Head of caudate nucleus (tissue), 42 donors: ENCODE measurements at places on chromosomes 5 and 9.

DNA sequence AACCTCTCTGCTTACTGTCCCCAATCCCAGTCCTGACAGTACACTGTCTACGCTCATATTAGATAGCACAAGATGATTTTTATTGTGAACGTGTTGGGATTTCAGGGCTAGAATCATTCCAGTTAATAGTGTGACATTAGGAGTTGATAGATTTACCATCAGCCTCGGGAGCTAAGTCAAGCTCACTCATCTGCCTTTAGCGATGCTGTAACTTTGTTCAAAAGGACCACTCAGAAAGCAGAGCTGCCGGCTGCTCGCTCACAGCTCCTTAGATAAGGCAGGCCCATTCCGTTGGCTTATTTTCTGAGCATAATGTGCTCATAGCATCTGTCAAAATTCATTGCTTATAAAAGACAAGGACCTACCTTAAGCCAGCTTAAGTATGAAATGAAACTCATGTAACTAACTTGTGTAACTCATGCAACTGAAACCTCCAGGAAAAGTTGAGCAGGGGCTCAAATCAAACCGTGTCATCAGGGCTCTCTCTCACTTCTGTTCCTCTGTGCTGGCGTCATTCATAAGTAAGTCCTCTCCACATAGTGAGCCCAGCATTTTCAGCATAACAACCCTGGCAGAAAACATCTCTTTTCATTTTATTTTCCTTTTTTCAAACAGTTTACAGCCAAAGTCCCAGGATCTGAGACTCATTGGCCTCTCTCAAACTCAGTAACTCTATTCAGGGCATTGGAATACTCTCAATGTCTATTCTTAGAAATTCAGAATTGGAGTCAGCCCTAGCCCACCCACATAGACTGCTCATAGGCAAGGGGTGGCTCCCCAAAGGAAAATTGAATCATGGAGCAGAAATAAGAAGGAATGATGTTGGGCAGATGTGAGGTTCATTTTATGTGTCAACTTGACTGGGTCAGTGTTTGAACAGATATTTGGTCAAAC, 208.8 kb downstream of the MAN2A1 start:
- no peak for DNase-seq

DNA sequence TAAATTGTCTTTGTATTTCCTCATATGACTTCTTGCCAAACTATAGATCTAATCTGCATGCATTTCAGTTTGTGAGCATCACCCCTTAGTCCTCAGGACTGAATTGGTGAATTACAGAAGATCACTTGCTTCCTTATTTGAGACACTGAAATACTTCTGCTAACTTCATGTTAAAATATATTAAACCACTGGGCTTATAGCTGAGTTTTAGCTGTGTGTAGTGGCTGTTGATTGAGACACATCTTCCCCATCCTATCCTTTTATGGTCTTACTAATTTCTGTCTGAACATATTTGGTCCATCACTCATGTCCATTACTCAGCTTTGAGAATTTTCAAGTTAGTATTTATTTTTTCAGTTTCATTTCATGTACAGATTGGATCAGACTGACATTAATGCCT, 295.9 kb downstream of the PSAT1 start:
- DNase-seq = no peak

- DNase-seq = peak; percentile 39
Measured at GRCh38 chr5:146340260-146341081, 1.8 kb downstream of the POU4F3 start.

DNA sequence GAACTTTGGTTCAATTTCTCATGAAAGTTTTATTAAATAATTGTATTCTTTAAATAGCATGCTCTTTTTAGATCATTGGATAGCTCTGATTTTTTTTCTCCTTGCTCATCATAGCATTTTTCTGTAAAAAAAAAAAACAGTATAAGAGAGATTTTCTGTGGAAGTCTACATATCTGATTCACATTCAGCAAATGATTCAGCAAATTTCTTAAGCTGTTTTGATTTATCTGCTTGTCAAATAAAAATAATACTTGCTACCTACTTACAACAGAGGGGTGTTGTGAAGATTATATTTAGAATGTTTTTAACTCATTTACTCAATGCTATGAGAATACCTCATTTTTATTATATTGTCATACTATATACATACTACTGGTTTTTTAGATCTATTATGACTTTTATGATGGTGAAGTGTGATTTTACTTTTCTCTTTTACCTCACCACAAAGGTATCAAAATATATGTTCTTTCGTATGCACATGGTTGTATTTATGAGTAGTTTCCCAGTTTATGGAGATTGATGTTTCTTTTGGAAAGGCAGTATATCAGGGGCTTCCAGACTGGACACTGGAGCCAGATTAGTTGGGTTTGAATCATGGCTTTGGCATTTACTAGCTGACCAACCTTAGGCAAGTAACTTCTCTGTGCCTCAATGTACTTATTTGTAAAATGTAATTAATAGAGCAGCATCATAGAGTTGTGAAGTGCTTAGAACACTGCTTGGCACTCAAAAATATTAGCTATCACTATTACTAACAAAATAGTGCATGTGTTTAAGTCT, 25.5 kb downstream of the TNPO1 start:
- no peak for DNase-seq

DNA sequence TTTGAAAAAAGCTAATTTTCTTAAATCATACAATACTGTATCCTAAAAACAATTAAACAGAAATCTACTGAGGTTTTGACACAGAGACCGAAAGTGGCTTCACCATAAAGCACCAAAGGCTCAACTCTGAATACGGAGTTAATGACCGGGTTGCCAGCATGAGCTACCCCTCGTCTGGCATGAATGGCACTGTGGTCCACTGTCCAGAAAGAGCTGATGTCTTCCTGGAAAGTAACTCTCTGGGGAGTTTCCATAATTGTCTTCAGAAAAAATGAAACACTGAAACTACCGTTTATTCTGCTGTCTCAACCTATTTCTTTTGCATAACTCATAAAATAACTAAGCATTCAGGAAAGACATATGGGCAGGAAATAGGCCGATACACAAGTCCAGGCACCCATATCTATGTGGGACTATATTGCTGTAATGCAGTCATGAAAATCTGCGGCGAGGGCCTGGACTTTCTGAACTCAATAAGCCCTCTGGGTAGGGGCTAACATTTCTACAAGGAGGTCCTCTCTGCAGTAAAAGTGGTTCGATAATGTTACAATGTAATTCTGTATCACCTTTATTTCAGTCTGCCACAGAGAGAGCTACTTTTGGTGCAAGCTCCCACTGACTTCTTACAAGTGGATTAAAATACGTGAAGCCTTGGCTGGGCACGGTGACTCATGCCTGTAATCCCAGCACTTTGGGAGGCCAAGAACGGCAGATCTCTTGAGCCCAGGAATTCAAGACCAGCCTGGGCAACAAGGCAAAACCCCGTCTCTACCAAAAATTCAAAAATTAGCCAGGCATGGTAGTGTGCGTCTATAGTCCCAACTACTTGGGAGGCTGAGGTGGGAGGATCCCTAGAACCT, 52.4 kb downstream of the ANKH start:
- no peak for DNase-seq

- DNase-seq = no peak
Measured at GRCh38 chr5:107331312-107331711, 339.4 kb downstream of the EFNA5 start.

GRCh38 chr9:79390077-79390698, 181.6 kb upstream of the TLE4 start:
- DNase-seq = no peak

- no peak for DNase-seq
Measured at GRCh38 chr5:107533910-107534876, 136.5 kb downstream of the EFNA5 start.

GRCh38 chr5:58893551-58893950, 310.7 kb downstream of the RAB3C start:
- DNase-seq = no peak

DNA sequence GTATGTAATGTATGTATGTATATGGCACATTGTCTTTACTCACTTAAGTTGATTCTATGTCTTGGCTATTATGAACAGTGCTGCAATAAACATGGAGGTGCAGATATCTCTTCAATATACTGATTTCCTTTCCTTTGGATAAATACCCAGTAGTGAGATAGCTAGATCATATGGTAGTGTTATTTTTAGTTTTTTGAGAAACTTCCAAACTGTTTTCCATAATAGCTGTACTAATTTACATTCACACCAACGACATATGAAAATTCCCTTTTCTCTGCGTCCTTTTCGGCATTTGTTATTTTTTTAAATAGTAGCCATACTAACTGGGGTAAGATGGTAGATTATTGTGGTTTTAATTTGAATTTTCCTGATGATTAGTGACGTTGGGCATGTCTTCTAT, 445.6 kb downstream of the NFIB start:
- no peak for DNase-seq

DNA sequence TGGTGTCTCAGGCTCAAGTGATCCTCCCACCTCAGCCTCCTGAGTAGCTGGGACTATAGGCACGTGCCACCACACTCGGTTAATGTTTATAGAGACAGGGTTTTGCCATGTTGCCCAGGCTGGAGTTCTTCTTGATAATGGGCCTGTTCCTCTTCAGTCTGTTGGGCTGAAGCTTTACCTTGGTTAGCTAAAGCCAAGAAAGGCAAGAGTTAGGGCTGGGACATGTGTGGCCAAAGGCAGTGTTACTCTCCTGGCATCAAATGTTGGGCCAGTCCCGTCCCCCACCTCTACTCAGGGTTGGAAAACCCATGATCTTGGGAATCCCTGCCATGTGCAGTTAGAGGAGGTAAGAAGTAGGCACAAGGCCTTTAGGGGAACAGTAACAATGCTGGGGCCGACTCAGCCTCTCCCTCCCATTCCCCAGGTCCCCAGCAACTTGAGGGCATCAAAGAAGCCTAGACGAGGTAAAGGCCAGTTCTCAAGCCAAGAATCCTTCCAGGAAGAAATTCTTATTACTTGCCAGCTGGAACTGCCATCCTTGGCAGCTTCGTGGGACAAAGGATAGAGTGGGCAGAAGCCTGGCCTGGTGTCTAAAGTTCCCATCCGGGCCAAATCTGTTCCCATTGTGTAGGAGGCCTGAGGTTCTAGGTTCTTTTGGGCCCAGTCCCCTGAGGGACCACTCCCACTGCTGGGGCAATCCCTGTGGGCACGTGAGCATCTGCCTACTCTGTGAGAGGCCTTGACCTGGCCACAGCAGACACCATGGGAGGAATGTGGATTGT, 4.5 kb downstream of the EGR1 start:
- no peak for DNase-seq

DNA sequence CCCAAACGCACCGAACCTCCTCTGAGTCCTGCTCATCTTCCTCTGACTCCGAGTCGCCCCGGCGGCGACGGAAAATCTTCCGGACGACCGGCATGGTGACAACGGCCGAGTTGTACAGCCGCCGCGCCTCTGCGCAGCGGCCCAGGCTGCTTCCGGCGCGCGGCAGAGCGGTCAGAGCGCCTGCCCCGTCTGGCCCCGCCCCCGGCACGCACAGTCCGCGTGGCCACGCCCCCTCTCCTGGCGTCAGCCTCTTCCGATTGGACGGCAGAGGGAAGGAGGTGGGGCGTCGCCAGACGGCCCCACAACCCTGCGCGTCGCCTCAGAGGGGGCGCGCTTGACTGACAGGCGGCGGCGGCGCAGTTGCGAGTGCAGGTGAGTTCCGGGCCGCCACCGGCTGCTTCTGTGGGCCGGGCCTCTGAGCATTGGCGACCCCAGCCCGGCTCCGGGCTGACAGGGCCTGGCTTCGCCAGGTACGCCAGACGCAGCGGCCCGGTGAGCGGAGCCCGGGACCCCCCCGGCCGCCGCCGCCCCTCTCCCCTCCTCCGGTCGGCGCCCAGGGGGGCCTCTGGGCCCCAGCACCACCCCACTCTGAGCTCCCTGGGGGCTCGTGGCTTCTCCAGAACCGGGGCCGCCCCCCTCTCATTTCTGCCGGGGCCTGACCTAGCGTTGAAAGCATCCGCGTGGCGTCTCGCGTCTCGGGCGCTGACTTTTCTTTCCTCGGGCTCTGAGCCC, at the start of the genes C9orf78 and USP20:
TSS of gene C9orf78 (minus strand) at position 148 of the 732 bp plus-strand sequence. CDS start at position 94, 54 bp downstream.
TSS of gene USP20 (plus strand) at position 331 of the 732 bp plus-strand sequence. CDS start 17,098 bp downstream, outside the sequence.
- DNase-seq = peak; percentile 97

DNA sequence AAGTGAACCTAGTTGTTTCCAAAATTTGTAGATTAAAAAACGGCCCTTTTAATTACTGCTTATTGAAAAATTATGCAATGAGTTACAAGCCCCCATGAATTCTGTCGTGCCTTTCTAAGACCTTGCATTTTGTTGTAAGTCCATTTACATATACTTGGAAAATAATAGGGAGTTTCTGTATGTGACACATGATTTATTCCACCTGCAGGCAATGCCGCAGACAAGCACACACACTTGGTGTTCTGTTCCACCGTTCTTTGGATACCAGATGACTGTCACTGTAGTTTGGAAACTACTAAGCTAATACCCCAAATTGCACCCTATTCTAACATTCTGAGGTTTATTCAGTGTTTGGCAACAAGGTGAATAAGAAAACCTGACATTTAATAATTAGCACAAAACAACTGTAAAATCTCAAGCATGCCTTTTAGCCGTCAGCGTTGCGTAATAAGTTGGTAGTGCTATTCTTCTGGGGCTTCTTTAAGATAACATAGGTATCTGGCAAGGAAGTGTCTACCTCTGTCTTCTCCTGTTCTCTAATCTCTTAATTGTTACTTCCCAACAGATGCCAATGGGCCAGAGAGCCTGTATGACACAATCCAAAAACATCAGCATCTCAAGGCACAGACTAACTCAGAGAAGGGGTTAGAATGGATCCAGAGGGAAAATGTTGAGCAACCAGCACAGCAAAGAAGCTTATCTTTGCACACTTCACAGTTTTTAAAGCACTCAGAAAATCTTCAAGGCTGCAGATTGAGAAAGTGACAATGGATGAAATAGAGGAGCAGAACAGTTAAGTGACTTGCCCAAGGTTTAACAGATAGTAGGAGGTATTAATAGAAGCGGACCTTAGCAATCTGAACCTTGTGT, 48.2 kb upstream of the DPYSL3 start:
- no peak for DNase-seq

DNA sequence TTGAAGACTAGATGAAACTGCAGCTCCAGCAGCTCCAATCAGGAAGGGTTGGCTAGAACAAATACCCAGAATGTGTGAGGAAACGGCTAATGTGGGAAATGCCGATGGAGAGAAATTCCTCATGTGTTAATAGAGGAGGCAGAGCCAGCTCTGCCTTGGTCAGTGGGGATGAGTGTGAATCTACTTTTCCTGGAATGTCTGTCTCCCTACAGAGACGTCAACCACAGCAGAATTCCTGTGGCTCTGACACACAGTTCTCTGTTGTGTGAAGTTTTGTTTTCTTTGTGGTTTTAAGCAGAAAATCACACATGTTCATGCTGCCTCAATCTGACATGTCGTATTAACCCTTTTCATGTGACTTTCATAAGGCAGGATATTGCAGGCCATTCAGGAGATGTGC, 476.6 kb upstream of the WWC1 start:
- DNase-seq = no peak

DNA sequence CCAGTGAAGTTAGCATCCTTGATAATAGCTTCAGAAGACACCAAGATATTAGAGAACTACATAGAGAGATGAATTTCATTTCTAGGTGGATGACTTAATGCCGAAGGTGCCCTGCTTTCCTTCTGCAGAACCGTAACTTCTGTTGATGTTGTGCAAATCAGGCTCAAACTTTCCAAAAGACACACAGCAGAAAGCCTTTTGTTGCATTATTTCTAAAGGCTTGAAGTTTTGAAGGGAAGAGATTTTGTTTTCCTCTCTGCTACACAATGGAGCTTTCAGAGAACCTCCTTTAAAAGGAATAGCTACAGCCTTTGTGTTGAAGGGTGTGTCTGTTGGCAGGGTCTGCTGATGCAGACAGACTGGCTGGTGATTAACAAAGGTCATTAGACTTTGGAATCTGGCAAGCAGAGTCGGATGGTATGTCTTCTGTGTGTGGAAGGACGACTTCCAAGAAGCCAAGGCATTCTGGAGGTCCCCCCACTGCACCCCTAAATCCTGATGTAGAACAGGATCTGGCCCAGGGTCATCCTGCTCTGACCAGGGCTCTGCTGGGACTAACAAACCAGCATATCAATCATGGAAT, 57.8 kb downstream of the ZNF462 start:
- no peak for DNase-seq
